ENCODE measurements at places on chromosomes 5 and 9.

DNA sequence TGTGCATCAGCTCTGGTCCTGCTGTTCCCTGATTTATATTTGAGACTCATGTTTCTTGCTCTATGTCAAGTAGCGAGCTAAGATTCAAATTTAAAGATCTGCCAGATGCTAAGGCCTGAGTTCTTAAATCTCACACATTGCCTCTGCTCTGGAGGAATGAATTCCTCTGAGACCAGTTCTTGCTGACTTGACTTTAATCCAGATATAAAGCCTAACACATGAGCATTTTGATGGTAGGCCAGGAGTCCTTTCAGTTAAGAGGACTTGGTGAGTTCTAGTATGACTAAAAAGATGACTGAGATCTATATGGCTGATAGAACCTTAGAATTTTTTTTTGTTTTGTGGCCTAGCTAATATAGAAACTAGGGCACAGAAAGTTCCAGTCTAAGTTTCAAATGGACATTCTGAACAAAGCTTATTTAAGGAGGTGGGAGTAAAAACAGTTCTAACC lies 1.3 kb upstream of the INIP start:
- DNase-seq: no peak

- no peak for DNase-seq
Observed at GRCh38 chr9:14136047-14136635, 177.8 kb downstream of the NFIB start.

- DNase-seq: peak; percentile 62
Observed at GRCh38 chr5:10678244-10678643, 82.8 kb downstream of the DAP start.

DNA sequence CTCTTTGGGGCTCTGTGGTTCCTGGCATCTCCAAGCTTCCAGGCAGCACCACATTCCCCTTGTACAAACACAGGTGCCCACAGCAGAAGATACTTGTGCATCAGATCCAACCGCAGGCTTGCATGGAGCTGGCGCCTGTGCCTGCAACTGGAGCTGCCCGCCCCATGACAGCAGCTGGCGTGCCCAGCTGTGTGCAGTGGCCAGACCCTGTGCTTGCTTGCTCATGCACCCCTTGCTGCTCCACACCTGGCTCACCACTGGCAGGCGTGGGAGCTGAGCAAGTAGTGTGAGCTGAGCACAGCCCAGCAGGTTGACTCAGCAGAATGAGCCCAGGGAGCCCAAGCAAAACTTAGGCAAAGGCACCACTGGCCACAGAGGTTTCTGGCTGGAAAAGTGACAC lies 84.4 kb upstream of the STARD4 start:
- no peak for DNase-seq

DNA sequence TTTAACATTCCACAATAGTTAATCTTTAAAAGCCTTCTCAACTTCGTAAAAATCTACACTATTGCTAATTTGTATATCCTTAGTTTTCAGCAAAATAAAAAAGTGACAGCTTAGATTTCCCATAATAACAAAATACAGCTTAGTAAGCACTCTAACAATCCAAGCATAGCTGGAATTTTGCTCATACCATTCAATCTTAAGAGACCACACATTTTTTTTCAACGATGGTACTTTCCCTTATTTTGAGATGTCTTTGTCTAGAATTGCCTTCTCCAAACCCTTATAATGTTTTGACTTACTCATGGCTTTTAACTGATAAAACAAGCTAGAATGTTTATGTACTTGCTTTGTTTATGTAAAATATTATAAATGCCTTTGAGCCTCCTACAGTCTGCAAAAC lies 65.6 kb downstream of the HOMER1 start:
- DNase-seq: peak; percentile 84

DNA sequence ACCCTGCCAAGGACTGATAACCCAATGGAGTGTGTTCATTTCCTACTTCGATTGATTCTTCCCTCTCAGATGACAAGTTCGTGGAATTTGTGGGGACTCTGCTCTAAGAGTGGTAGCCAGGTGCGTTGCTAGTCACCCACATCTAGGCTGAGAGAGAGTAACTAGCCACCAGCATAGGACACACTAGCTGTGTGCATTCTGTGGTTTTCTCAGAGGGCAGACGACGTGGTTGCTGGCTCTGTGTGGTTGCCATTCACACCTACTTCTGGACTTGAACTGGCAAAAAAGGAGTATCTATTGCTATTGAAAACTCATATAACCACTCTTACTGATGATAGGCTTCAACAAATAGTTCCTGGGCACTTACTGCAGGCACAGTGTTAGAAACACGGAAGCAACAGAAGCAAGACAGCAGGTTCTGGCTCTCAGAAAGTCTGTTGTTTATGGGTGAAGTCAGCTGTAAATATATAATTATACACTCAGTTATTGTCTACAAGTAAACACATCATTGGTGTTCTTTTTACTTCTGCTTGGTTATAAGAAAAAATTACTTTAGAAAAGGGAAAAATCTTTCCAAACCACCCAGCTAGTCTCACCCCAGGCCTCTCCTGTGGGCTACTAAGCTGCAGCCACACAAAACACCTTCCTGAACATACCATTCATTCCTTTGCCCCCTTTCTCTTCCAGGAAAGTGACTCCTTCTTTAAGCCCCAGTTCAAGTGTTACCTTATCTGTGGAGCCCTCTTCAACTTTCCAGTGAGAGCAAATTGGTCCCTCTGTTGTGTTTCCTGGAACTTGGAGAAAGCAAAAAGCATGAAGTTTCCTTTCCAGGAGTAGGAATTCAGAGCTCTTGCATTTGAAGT lies 151.1 kb upstream of the HAPLN1 start:
- no peak for DNase-seq

- DNase-seq: no peak
Observed at GRCh38 chr5:175573493-175574269, 84.2 kb upstream of the HRH2 start.

GRCh38 chr9:127796852-127797370 lies 5.8 kb upstream of the FPGS start:
- DNase-seq: no peak

GRCh38 chr9:79135681-79136415 lies 435.9 kb upstream of the TLE4 start:
- DNase-seq: no peak

- no peak for DNase-seq
Observed at GRCh38 chr5:180782748-180783147, 19.9 kb downstream of the MGAT1 start.

DNA sequence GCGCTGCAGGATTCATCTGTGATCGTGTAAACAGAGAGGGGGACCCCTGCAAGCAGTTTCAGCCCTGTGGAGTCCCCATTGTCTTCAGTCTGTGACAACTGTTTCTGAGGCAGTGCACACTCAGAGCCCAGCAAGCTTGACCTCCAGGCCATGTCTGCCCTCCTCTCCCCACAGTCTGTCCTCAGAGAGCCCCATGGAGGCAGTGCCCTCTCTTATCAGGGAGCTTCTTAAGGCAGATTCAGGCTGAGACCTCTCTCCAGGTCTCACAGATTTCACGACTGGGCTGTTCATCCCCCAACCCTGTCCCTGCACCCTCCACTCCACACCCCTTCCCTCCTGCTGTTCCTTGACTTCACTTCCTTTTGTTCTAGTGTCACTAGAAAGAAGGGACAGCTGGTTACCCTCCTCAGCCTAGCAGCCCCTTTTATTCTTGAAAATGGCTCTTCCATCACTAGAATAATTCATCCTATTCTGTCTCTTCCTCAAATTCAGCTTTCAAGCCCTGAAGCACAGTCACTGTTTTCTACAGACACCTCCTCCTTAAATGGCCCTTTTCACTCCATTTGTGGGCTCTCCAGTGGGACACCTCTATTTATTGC lies 218.4 kb downstream of the MED10 start:
- no peak for DNase-seq

DNA sequence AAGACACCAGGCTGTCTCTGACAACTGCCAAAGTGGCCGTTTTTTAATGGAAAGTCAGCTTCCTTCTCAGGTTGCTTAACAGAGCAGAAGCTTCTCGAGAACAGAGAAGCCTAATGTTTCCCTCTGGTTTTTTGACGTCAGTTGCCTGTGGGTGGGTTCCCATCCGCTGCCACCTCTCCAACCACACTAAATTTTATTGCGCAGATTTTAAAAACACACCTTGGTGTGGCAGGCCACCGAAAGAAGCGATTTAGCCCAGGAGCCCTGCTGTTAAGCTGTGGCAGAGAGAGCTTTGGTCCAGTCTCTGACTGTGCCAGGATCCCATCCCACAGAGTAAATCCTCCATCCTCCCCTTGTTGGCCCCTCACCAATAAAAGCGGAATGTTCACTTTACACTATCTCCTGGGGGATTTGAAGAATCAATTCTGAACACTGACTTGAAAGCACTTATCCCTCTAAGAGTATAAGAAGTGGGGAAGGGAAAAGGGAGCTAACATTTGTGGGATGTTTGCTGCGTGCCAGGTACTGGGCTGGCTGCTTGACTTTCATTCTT lies 181.6 kb downstream of the AOPEP start:
- DNase-seq: no peak

DNA sequence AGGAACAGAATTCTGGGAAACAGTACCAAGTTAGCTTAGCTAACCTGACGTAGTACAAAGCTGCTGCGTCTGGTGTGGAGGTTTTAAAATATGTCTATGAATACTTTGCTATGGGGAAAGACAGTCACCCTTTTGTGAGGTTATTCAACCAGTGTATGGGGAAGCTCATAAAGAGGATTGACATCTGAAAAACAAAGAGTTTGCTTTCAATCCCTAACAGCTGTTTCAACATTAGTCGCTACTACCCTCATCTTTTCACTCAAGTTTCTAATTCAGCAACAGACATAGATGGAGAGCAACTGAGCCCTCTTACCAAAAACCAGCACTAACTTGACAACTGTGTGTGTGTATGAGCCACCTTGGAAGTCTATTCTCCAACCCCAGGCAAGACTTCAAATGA lies 7.8 kb upstream of the MSANTD3 start:
- DNase-seq: no peak

GRCh38 chr5:14405706-14406553 lies 175.7 kb upstream of the OTULINL start:
- no peak for DNase-seq
